Stimulated activated CD4-positive, alpha-beta T cell treated with anti-CD3 and anti-CD28 coated beads, Interleukin-4, amount 100 ng/mL, for 48 hours (primary cell): ENCODE measurements at places on chromosomes 16 and 17.

GRCh38 chr16:19384656-19385055 lies 33.0 kb upstream of the TMC5 start:
- no peak for DNase-seq

DNA sequence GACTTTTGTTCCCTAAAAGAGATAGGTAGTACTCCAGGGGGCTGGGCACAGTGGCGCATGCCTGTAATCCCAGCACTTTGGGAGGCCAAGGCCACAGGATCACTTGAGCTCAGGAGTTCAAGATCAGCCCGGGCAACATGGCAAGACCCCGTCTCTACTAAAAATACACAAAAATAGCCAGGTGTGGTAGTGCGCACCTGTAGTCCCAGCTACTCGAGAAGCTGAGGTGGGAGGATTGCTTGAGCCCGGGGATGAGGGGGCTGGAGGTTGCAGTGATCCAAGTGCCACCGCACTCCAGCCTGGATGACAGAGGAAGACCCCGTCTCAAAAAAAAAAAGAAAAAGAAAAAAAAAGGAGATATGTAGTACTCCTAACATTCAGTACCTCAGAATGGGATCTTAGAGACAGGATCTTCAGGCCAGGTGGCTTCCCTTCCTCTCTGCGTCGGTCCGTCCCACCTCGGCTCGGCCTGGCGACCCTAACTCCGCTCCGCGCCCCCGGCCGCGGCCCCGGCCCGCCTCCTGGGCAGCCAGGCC lies 89.6 kb downstream of the CDC27 start:
- no peak for DNase-seq

DNA sequence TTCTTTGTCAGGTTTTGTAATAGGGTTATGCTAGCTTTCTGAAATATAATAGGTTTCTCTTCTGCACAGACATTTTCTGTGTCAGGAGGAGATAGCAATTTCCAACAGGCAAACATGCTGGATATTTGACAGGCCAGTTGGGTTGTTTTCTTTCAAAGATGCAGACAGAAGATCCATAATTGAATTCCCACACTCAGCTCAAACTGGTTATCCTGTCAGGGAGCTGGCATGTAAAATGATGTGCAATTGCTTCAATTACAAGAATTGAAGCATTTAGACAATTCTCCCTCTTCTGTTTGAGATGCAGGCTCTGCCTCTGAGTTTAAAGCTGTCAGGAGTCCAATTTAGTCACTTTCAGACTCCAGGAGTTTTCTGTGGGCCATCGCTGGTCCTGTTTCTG lies 146.2 kb upstream of the ZKSCAN2 start:
- DNase-seq: no peak

DNA sequence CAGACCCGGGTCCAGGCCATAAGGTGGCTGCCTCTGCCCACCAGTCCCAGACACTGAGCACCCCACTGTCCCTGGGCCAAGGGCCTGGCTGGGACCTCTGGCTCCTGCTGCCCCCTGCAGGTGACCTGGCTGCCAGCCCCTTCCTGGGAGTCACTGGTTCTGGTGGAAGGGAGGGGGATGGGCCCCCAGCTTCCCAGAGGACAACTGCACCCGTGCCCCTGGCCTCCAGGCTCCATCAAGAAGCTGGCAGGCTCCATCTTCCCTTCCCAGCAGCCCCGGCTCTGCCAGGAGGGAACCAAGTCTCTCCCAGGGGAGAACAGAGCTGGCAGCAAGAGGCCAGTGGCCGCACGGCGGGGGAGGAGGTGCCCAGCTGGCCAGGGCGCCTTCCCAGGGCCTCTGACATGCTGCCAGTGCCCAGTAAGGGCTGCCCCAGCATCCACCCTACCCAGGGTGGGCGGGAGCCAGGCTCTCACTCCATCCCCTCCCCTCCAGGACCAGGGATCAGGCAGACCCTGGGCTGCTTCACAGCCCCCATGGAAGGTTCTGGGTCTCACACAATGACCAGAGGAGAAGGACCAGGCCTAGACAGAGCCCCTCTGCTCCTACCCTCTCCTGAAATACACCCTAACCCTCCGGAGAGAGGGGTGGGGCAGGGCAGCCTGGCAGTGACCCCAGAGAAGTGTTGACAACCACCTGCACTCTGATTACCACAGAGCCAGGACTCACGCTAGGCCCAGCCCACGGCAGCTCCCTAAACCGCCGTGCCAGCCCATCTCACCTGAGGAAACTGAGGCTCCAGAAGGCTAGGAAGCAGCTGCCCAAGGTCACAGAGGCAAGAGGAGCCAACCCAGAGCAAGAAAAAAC lies 3.6 kb downstream of the CLUH start:
- no peak for DNase-seq

GRCh38 chr16:81676066-81676882 lies 102.8 kb upstream of the PLCG2 start:
- no peak for DNase-seq

DNA sequence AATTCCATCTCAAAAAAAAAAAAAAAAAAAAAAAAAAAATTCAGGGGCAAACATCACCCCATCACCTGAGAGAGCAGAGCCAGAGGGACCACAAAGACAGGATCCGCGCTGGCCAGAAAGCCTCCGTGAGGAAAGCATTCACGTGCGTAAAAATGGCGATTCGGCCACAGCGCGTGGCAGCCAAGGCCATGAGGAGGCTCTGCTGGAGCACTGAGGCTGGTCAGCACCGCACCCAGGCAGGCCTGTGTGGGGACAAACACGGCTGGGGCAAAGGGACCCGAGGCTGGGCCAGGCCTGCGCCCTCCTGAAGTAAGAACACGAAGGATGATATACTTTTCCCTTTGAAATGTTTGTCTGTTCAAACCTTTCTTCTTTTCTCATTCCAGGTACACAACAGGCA lies 45.2 kb downstream of the MAP1LC3B start:
- DNase-seq: no peak

- no peak for DNase-seq
Observed at GRCh38 chr17:3755335-3756030, 31.8 kb downstream of the HASPIN start.
